Colonic mucosa (tissue), 4 donors: ENCODE measurements at places on chromosomes 6 and 20. TPM values are rescaled to one million over a fixed set of nuclear protein-coding genes. Genes with fewer than 3 reads are reported as not detected.

DNA sequence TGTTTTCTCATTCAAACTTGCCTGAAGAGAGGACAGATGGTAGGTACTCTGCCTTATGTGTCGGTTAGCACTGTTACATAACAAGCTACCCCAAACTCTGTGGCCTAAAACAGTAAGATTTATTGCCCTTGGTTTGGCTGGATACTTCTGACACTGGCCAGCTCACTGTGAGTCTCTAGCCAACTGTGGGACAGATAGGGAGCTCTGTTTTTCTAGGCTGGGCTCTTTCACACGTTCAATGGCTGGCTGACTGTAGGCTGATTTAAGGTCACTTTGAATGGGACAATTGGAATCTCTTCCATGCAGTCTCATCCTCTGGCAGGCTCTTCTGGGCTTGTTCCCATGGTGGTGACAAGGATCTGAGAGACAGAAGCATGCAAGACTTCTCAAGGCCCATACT lies 39.4 kb upstream of the JAG1 start:
- H3K4me3 ChIP-seq, result no peak overlapping the region
- H3K36me3 ChIP-seq, result no peaks in the 10 kb centered on the region
- no peaks in the 10 kb centered on the region for H3K27me3 ChIP-seq

The LY6G6C gene
- not detected for total RNA-seq

GRCh38 chr6:42879372-42880239 lies at the start of gene RPL7L1:
Gene RPL7L1 (plus strand): TSS chr6:42879616. CDS start chr6:42879911, 295 bp downstream.
- H3K4me3 ChIP-seq, result peak within 1 kb of the TSS; percentile 62
- peaks cover 13% of the 10 kb centered on the region for H3K36me3 ChIP-seq
- no peaks in the 10 kb centered on the region for H3K27me3 ChIP-seq
- DNase-seq, result peak; percentile 90
- H3K27ac ChIP-seq, result peak within 1 kb of the TSS; percentile 88
- peaks cover 4% of the 10 kb centered on the region for H3K4me1 ChIP-seq

- no peaks in the 10 kb centered on the region for H3K4me1 ChIP-seq
- DNase-seq, result no peak
- no peak overlapping the region for H3K27ac ChIP-seq
- H3K27me3 ChIP-seq, result peaks cover 55% of the 10 kb centered on the region
- no peaks in the 10 kb centered on the region for H3K36me3 ChIP-seq
Observed at GRCh38 chr20:9506280-9506821, 8.0 kb upstream of the LAMP5 start.

DNA sequence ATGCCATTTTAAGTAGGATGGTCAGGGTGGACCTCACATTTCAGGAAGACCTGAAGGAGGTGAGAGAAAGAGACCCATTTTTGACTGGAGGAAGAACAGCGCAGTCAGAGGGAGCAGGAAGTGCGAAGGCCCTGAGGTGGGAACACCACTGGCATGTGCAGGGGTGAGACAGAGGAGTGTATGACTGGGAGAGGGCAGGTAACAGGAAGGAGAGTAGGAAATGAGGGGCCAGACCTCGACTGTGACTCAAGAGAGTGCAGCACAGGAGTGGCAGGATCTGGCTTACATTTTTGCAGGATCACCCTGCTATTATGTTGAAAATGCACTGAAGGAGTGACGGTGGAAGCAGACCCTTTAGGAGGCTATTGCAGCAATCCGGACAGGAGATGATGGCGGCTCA lies 117.7 kb upstream of the CDYL start:
- no peaks in the 10 kb centered on the region for H3K4me1 ChIP-seq
- H3K4me3 ChIP-seq, result no peak overlapping the region
- no peaks in the 10 kb centered on the region for H3K27me3 ChIP-seq

DNA sequence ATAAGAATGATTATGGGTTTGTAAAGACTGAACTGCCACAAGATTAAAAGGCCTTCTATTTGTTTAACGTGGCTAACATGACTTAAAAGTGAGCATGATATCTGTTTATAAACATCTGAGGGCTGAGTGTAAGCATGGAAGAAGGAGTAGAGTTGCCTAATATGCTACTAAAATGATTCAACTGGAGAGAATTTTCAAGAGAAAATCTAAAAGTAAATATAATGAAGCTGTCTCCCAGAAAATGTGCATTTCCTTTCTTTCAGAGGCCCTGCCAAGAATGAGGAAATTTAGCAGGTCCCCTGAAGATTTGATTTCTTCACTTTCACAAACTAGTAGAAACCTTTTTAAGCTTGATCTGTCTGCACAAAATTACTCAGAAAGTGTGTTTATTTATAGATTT lies 4.2 kb upstream of the EYA4 start:
- no peaks in the 10 kb centered on the region for H3K36me3 ChIP-seq
- no peak for DNase-seq
- H3K4me3 ChIP-seq, result no peak overlapping the region
- no peak overlapping the region for H3K27ac ChIP-seq
- peaks cover 25% of the 10 kb centered on the region for H3K27me3 ChIP-seq

DNA sequence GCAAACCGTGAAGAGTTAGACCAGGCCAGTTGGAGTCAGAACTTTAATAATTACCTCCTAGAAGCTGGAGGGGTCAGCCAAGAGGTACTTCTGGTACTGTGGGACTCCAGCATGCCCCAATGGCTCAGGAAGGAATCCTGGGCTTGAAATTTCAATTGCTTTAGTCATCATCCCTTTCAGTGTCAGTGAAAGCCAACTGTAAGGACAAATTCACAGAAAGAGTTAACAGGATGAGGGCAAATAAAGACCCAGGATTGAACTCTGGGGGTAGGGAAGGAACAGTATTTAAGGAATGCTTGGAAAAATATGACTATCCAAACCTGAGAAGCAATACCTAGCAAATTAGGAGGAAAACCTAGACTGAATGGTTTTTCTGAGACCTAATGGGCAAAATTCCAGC lies 735.1 kb upstream of the MARCKS start:
- DNase-seq, result no peak
- H3K36me3 ChIP-seq, result no peaks in the 10 kb centered on the region
- no peaks in the 10 kb centered on the region for H3K4me1 ChIP-seq
- H3K27ac ChIP-seq, result no peak overlapping the region
- no peaks in the 10 kb centered on the region for H3K27me3 ChIP-seq

GRCh38 chr6:91868539-91869202 lies 1281.8 kb upstream of the MAP3K7 start:
- no peak overlapping the region for H3K27ac ChIP-seq
- H3K4me1 ChIP-seq, result no peaks in the 10 kb centered on the region
- no peak for DNase-seq
- no peak overlapping the region for H3K4me3 ChIP-seq
- H3K27me3 ChIP-seq, result no peaks in the 10 kb centered on the region

- no peaks in the 10 kb centered on the region for H3K27me3 ChIP-seq
- H3K4me3 ChIP-seq, result no peak overlapping the region
Observed at GRCh38 chr20:41643504-41643938, 25.3 kb upstream of the CHD6 start.

The SAMD5 gene
- total RNA-seq, result 13.8 TPM

DNA sequence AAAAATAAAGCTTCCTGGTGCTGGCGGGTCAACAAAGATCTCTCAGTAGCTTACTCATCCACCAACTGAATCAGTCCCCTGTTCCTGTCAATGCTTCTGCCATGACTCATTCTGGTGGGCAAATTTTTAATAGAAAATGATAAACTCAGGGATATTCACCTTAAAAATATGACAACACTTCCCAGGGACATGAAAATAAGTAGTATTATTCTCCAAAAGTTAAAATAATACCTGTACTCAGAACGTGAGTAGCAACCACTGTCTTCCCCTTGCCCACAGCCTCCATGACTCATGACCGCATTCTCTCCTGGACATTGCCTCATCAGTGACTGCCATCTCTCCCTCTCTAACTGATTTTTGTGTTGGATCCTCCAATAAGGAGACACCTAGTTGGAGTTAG lies 552.3 kb downstream of the KIF16B start:
- H3K36me3 ChIP-seq, result no peaks in the 10 kb centered on the region
- DNase-seq, result no peak
- H3K4me1 ChIP-seq, result no peaks in the 10 kb centered on the region
- no peak overlapping the region for H3K4me3 ChIP-seq

DNA sequence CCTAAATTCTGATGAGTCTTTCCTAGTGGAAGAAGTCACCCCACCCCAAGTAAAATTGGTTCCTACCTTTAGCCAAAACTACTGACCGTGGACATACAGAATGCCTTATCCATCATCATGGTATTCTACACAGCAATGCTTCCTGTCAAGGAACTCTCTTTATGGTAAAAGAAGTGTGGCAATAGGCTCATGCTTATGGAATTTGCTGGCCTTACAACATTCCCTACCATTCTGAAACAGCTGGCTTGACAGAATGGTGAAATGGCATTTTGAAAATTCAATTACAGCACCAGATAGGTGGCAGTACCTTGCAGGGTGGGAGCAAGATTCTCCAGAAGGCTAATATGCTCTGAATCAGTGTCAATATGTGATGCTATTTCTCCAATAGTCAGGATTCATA lies 41.8 kb upstream of the BACH2 start:
- H3K4me1 ChIP-seq, result no peaks in the 10 kb centered on the region
- H3K4me3 ChIP-seq, result no peak overlapping the region
- H3K27ac ChIP-seq, result no peak overlapping the region
- no peaks in the 10 kb centered on the region for H3K27me3 ChIP-seq
- no peak for DNase-seq

- no peaks in the 10 kb centered on the region for H3K4me1 ChIP-seq
- H3K27me3 ChIP-seq, result no peaks in the 10 kb centered on the region
- H3K4me3 ChIP-seq, result no peak overlapping the region
Observed at GRCh38 chr20:4050203-4050980, 35.0 kb upstream of the RNF24 start.

DNA sequence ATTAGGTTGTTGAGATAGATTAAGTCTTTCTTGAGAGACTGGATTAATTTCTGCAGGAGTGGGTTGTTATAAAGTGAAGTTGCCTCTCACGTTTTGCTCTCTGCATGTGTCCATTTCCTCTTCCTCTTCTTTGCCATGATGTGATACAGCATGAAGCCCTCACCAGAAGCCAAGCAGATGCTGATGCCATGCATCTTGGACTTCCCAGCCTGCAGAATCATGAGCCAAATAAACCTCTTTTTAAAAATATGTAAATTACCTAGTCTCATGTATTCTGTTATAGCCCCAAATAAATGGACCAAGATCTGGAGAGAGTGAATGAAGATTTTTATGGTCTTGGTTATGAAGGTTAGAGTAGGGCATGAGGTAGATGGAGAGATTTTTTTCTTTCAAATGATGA lies 111.6 kb upstream of the MAN1A1 start:
- H3K36me3 ChIP-seq, result no peaks in the 10 kb centered on the region
- no peak overlapping the region for H3K27ac ChIP-seq
- no peak for DNase-seq
- H3K4me1 ChIP-seq, result peaks cover 5% of the 10 kb centered on the region

The IL17F gene
- total RNA-seq, result not detected

The PNPLA1 gene
- total RNA-seq, result 0.35 TPM

GRCh38 chr6:169156108-169156792 lies 97.4 kb downstream of the THBS2 start:
- no peak for DNase-seq
- H3K4me3 ChIP-seq, result no peak overlapping the region
- H3K27me3 ChIP-seq, result no peaks in the 10 kb centered on the region

DNA sequence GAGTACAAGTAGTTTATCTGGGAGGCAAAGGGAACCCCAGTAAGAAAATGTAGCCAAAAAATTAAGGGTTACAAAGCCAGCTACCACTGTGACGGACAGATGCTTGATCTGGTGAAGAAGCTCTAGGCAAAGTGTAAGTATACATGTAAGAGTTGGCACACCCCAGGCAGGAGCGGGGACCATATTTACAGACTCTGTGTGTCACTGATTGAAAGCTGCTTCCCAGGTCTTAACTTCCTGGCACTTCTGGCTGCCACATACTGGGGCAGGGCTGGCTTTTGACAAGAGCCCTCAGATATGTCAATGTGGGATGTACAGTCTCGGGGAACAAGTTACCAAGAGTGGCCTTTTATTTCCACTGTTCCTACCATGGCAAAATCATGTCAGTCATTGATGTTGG lies 48.0 kb upstream of the BCLAF1 start:
- no peaks in the 10 kb centered on the region for H3K36me3 ChIP-seq
- no peak overlapping the region for H3K4me3 ChIP-seq
- no peak overlapping the region for H3K27ac ChIP-seq
- no peaks in the 10 kb centered on the region for H3K4me1 ChIP-seq

DNA sequence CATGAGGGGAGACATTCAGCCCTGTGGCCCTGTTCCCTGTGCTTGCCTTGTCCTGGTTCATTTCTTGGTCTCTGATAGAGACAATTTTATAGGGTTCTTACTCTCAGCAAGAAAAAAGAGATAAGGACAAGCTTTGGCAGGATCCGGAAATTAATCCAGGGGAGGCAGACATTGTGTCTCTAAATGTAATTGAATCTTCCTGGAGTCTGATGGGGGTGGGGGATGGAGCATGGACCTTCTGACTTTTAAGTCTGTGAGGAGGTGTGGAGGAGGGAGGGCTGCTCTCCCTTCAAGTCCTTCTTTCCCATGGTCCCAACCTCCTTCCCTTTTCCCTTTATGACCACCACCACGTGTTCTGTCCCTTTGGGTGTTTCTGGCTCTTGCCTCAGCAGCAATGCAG lies 512.7 kb downstream of the DHX35 start:
- no peak overlapping the region for H3K4me3 ChIP-seq
- no peak for DNase-seq
- H3K27ac ChIP-seq, result no peak overlapping the region
- no peaks in the 10 kb centered on the region for H3K4me1 ChIP-seq

The MMP24 gene
- 0.15 TPM for total RNA-seq
